ENCODE measurements at places on chromosomes 7 and 10. TPM values are rescaled to one million over a fixed set of nuclear protein-coding genes. Genes with fewer than 3 reads are reported as not detected.

GRCh38 chr10:14240253-14241189 is 90.2 kb downstream of the FRMD4A start:
- no peak overlapping the region for H3K4me3 ChIP-seq
- no peaks in the 10 kb centered on the region for H3K36me3 ChIP-seq
- H3K27ac ChIP-seq = no peak overlapping the region
- peaks cover 38% of the 10 kb centered on the region for H3K27me3 ChIP-seq
- no peaks in the 10 kb centered on the region for H3K4me1 ChIP-seq

DNA sequence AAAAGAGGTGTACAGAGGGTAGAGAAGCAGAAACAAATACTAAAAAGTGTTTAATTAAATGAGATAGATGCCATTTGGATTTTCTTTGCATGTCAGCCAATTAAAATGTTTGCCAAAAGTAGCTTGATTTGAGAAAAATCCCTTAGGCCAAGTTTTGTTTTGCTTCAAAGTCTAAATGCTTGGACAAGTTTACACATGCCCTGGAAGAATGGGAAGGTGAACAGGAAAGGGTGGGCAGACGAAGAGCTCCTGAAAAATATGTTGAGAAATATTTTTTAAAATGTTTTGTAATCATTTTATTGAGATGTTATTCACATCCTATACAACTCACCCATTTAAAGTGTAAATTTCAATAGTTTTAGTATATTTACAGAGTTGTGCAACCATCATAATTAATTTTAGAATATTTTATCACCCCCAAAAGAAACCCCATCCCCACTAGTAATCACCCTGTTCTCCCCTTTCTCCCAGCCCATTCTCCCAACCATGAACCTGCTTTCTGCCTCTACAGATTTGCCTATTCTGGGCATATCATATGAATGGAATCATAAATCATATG is 98.5 kb upstream of the ANK3 start:
- peaks cover 7% of the 10 kb centered on the region for H3K4me1 ChIP-seq
- H3K4me3 ChIP-seq = no peak overlapping the region
- no peak for DNase-seq

DNA sequence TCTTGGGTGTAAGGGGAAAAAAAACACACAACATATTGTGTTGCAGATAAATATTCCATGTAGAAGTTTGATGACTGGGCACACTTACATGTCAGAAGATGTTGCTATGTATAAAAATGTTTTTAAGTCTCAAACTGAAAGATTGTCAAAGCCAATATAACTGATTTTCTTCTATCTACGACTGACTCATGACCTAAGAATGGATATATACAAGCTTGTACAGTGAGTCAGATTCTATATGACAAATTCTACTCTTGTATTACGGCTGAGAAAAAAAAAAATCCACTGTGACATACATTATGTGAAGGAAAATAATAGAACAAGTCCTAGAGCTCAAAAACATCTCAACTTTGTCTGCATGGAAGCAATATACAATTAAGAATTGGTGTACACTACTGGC is 343.0 kb upstream of the PCDH15 start:
- no peak overlapping the region for H3K27ac ChIP-seq
- H3K4me1 ChIP-seq = no peaks in the 10 kb centered on the region
- DNase-seq = no peak
- no peak overlapping the region for H3K4me3 ChIP-seq
- no peaks in the 10 kb centered on the region for H3K36me3 ChIP-seq

The AKR1C4 gene
- not detected for total RNA-seq

DNA sequence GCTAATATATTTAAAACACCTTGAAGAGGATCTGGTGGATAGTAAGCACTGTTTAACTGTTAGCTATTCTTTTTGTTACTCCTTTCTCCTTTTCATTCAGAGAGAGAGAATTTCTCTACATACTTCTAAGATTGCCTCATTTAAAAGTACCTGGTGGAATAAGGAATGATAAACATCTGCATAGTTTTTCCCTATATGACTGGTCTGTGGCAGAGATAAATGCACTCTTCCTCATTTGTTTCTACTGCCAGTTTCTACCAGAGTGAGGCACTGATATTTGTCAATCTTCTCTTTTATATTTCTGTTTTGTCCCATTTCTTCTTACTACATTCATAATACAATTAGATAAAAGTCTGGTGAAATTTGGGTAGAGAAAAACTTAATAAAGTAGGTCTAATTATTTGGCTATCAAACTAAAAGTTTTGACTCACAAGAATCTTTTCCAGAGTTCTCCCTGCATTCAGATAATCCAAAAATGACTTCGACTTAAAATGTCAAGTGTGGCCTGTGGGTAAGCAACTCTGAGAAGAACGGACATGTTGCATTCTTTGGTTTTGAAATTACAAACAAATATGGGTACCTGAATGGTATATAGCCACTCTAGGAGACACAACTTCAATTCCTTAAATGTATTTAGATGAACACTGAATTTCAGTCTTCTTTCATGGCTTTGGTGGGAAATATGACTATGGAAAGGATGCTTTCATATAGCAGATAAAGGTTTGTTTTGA is 38.8 kb downstream of the RNLS start:
- H3K4me1 ChIP-seq = peaks cover 55% of the 10 kb centered on the region
- DNase-seq = no peak
- no peak overlapping the region for H3K27ac ChIP-seq
- H3K27me3 ChIP-seq = no peaks in the 10 kb centered on the region
- H3K36me3 ChIP-seq = no peaks in the 10 kb centered on the region

DNA sequence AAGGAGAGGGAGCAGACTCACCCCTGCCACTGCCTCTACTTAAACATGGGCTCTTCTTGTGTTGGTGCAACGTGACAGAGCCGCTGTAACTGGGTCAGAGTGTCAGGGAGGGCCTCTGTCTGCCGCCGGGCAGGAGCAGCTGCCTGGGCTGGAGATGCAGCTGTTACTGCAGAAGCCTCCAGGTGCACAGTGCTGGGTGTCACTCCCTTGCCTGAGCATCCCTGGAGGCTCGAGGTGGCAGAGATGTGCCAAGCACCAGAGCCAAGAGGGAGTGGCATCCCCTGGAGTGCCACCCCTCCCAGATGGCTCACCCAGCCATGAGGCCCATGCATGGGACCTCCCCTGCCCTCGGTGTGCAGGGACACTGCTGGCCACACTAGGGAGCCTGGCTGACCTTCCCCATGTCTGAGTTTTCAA is 145.7 kb downstream of the PRPF18 start:
- H3K36me3 ChIP-seq = peaks cover 30% of the 10 kb centered on the region
- H3K27ac ChIP-seq = no peak overlapping the region
- no peaks in the 10 kb centered on the region for H3K27me3 ChIP-seq
- no peak overlapping the region for H3K4me3 ChIP-seq

The CNOT4 gene
- 36.5 TPM for total RNA-seq

The GPR85 gene
- total RNA-seq = 1.8 TPM

The ZNF862 gene
- total RNA-seq = 27.7 TPM

- no peak overlapping the region for H3K4me3 ChIP-seq
- no peak for DNase-seq
- peaks cover 15% of the 10 kb centered on the region for H3K4me1 ChIP-seq
- no peaks in the 10 kb centered on the region for H3K36me3 ChIP-seq
- no peaks in the 10 kb centered on the region for H3K27me3 ChIP-seq
Observed at GRCh38 chr7:29754874-29755490, 51.3 kb upstream of the WIPF3 start.

The FZD1 gene
- 15.3 TPM for total RNA-seq

DNA sequence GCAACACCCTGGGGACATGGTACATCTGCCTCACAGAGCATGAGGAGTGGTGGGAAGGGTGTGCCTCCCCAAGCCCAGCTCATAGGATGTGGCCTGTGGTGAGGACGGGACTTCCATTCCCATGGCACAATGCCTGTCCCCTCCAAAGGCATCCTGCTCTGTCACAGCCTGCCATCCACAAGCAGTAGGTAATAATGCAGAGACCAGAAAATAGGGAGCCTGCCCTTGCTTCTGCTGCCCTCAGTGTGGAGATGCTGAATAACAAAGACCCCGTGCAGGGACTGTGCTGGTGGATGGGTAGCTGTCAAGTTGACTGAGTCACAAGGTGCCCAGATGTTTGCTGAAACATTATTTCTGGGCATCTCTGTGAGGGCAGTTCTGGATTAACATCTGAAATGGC is 199.9 kb upstream of the GRB10 start:
- no peak overlapping the region for H3K4me3 ChIP-seq
- no peaks in the 10 kb centered on the region for H3K4me1 ChIP-seq
- peaks cover 8% of the 10 kb centered on the region for H3K27me3 ChIP-seq
- H3K36me3 ChIP-seq = no peaks in the 10 kb centered on the region
- H3K27ac ChIP-seq = no peak overlapping the region
- no peak for DNase-seq

The TUBB8 gene
- 0.67 TPM for total RNA-seq

GRCh38 chr7:114414156-114415063 is at the start of gene FOXP2:
FOXP2 (plus strand) TSS chr7:114414815; CDS start chr7:114426512, 11,697 bp downstream.
- H3K36me3 ChIP-seq = no peaks in the 10 kb centered on the region
- no peak within 1 kb of the TSS for H3K27ac ChIP-seq
- H3K4me1 ChIP-seq = peaks cover 24% of the 10 kb centered on the region
- no peak within 1 kb of the TSS for H3K4me3 ChIP-seq

- H3K36me3 ChIP-seq = peaks cover 17% of the 10 kb centered on the region
- H3K4me3 ChIP-seq = no peak overlapping the region
- no peaks in the 10 kb centered on the region for H3K27me3 ChIP-seq
- H3K4me1 ChIP-seq = no peaks in the 10 kb centered on the region
Observed at GRCh38 chr7:63014792-63015191, 983.9 kb upstream of the ZNF722 start.

DNA sequence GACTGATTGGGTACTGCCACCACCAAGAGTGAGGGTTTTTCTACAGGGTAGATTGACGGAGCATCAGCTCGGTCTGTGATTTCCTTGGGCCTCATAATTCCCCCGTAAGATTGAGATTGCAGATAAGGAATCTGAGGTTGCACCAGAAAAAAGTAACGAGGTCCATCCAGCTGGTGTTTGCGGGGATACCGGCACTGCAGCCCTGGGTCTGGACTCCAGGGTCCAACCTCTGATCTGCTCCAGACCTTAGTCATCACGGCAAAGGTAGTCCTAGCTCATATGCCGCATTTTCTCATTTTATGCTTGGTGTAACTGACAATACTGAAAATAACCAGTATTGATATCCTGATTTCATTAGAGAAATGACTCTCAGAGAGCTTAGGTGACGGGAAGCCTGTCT is 3.9 kb downstream of the CARD11 start:
- H3K27ac ChIP-seq = no peak overlapping the region
- no peak for DNase-seq
- peaks cover 4% of the 10 kb centered on the region for H3K4me1 ChIP-seq
- peaks cover 4% of the 10 kb centered on the region for H3K36me3 ChIP-seq
- no peak overlapping the region for H3K4me3 ChIP-seq

DNA sequence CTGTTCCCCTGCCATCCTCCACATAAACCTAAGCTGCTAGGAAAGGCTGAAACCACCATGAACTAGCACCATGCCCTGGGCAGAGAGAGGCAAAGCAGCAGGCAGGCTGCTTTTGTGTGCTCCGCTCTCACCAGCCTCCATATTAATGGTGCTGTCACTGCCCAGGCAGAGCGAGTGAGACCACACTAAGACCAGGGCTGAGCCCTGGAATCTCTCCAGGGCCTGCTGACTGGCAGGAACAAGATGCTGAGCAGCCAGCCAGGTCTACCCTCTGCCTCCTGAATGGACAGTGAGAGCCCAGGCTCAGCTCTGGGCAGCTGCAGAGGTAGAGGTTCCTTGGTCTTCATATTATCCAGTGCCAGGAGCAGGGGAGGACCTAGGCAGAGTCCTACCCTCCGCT is 1.6 kb upstream of the CRHR2 start:
- H3K27me3 ChIP-seq = peaks cover 67% of the 10 kb centered on the region
- no peaks in the 10 kb centered on the region for H3K36me3 ChIP-seq
- peaks cover 10% of the 10 kb centered on the region for H3K4me1 ChIP-seq
- DNase-seq = no peak
- no peak overlapping the region for H3K4me3 ChIP-seq

The OR9A2 gene
- 0.42 TPM for total RNA-seq

DNA sequence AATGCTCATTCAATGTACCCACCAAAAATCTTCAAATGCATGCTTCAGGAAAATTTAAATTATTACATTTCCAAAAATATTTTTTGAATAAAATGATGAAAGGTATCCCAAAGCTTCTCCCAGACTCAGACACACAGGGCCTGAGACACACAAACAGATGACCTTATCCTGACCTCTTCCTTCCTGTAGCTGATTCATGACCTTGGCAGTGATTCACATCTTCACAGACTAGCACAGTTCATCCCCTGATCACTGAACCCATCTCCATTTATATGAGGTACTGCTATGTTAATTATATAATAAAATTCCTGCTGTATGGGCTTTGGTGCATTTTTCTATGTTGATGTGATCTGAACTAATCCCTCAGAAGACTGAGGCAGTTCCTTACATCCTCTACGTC is 265.0 kb upstream of the GLI3 start:
- peaks cover 2% of the 10 kb centered on the region for H3K36me3 ChIP-seq
- no peak for DNase-seq
- H3K4me1 ChIP-seq = no peaks in the 10 kb centered on the region
- H3K27ac ChIP-seq = no peak overlapping the region
- no peak overlapping the region for H3K4me3 ChIP-seq

DNA sequence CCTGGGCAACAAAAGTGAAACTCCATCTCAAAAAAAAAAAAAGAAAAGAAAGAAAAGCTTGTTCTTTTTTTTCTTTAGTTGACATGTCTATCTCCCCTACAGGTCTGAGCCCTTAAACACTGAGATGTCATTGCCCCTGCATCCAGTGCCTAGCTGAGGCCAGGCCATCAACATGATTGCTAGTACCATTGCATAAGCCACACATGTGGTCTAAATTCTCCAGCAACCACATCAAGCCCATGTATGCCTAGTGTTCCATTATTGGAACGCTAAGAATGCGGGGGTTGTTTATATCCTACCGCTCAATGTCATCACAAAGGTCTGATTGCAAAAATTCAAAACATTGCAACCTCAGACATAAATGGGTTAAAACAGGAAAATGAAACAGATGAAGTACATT is 62.7 kb downstream of the NPTX2 start:
- H3K4me1 ChIP-seq = no peaks in the 10 kb centered on the region
- no peak overlapping the region for H3K4me3 ChIP-seq
- peaks cover 8% of the 10 kb centered on the region for H3K27me3 ChIP-seq
- H3K27ac ChIP-seq = no peak overlapping the region
- DNase-seq = no peak

The AGR3 gene
- 2.1 TPM for total RNA-seq

- H3K27me3 ChIP-seq = no peaks in the 10 kb centered on the region
- no peaks in the 10 kb centered on the region for H3K36me3 ChIP-seq
- no peak for DNase-seq
- H3K27ac ChIP-seq = no peak overlapping the region
- H3K4me1 ChIP-seq = no peaks in the 10 kb centered on the region
- no peak overlapping the region for H3K4me3 ChIP-seq
Observed at GRCh38 chr7:131194070-131194865, 133.4 kb upstream of the MKLN1 start.

The CPA4 gene
- total RNA-seq = 4.1 TPM

- H3K27me3 ChIP-seq = no peaks in the 10 kb centered on the region
- DNase-seq = no peak
- no peak overlapping the region for H3K4me3 ChIP-seq
- no peaks in the 10 kb centered on the region for H3K36me3 ChIP-seq
- H3K4me1 ChIP-seq = peaks cover 18% of the 10 kb centered on the region
Observed at GRCh38 chr10:115932099-115932498, 340.9 kb downstream of the GFRA1 start.

The SPDYE3 gene
- not detected for total RNA-seq
